ENCODE measurements at places on chromosomes 7 and 10.

DNA sequence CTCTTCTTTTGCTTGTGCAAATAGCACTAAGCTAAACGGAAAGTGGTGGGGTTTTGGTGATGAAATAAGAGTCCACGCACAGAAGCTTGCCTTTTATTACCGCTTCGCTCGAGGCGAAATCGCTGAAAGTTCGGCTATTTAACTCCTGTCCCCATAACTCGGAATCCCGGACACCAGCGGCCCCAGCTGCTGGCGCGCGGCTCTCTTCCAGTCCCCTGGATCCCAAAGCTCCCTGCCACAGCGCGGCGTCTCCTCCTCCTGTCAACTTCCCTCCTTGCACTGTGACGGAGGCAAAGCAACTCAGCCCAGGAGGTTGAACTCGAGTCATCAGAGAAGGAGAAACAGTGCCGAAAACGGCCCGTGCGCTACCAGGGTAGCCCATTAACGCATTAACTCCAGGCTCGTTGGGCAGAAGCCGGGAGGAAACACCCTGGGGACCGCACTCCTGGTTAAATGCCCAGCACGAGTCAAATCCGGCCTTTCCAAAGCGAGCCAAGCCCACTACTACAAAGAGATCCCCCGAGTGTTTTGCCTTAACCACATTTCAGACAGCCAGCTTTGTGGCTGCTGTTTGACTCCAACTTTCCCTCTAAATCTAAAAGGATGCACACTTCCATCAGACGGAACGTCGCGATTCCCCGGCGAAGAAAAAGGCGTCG is 1.3 kb downstream of the SEMA3D start:
- no peak for DNase-seq

DNA sequence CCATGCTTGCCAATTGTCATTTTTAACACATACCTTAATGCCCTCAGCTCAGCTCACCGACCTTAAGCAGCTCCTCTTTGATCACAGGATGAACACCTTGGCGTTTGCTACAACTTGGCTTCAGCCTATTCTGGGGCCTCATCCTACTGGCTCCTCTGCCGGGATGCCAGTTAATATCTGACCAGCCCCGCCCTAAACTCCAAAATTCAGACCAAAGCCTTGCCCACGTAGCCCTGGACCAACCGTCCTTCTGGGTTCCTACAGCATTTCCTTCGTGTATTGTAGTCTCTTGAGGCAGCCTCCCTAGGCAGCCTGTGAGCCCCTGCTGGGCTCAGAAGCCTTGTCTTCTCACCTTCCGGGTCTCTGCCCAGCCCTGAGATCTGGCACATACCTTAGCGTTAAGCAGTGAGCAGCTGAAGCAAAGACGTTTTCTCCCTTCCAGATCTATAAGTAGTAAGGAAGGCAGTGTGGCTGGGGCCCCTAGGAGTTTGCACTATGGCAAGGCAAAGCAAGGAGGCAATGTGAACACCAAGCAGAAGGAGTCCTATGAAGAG is 836 bp downstream of the ENO4 start:
- no peak for DNase-seq

DNA sequence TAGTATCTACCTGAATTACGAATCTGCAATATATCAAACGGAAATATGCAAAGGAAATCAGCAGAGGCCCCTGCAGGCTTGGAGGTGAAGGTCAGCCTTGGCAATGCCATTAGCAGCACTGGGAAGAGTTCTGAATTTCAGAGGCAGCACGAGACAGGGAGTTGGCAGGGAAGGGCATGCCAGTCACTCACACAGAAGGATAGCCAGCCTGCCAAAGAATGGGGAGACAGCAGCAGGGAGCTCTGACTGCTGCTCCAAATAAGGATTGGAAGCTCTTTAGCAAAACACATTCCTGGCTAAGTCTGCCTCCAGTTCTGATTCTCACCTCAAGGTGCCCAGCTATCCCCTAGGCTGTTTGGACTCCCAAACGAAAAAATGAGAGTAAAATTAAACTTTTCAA is 188.0 kb downstream of the PDE1C start:
- no peak for DNase-seq

DNA sequence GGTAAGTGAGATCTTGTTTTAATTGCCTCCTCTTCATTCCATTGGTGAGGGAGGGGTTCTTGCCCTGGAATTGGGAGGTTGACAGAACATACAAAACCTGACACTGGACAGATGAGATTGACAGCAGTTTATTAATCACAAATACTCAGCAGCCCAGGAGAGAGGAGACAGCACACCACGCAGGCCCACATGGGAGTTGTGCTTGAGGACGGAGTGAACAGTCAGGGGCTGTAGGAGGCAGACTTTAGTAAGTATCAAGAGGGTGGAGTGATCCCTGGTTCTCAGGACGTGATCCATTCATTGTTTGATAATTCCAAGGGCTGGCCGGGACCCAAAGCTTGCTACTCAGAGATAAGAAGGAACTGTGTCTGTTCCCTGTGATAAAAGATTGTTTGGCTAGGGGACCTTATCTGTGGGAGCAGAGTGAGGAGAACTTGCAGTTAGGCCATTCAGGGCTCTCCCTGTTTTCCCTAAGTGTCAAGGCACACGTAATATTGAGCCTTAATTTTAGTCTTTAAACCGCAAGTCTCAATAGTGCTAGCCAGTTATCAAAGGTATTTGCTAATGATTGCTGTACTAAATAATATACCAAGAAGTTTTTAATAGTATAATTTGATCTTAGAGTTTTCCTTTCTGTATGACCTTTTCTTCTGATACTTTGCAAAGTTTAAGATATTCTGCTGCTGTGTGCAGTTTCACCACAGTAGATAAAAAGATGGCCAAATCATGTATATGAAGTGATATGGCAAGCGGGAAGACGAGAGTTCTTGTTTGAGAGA is 14.5 kb downstream of the CAPZA2 start:
- peak; percentile 60 for DNase-seq

GRCh38 chr10:45555795-45556194 is 116.8 kb downstream of the ZFAND4 start:
- no peak for DNase-seq

DNA sequence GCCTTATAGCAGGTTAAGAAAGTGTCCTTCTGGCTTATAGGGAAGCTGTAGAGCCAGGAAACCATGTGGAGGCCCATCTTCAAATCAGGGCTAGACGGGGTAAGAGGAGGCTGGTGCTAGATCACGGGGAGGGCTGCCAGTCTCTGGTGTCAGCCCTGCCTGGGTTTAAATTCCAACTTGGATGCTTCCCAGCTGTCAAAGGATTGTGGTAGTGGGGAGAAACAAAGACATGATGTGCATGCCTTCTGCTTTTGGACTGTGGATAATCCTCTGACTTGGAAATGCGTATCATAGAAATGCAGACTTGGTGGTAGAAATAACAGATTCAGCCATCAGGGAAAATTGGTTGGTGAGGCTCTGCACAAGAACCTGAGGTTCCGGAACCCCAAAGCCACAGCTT is 325.6 kb downstream of the PHTF2 start:
- no peak for DNase-seq

- DNase-seq, result no peak
These were observed 503 bp downstream of the CROT start for GRCh38 chr7:87345962-87346371.

- DNase-seq, result peak; percentile 65
These were observed 102.1 kb downstream of the OSBPL3 start for GRCh38 chr7:24877790-24878311.

- DNase-seq, result no peak
These were observed 24.3 kb downstream of the TECTB start for GRCh38 chr10:112307358-112308124.

- DNase-seq, result no peak
These were observed 92.0 kb upstream of the RET start for GRCh38 chr10:42984761-42985325.

- DNase-seq, result no peak
These were observed 874 bp upstream of the BAMBI start for GRCh38 chr10:28676326-28676967.

- DNase-seq, result no peak
These were observed 18.6 kb downstream of the DRGX start for GRCh38 chr10:49377256-49377655.

DNA sequence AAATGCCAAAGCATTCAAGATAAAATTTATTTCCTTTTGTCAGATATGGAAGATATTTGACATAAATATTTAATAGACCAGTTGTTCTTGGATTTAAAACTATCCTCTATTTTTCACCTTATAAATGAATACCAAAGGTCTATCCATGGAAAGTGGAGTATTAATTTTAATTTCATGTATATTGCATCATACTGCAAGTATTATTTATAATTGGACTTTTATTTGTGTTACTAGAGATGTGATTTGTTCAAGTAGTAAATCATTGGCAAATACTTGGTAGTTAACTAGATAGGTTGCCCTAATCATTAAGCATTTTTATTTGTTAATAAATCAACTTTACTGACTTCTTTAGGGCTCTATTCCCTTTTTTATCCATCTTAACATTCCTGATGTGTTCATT is 98.1 kb downstream of the CDC14C start:
- DNase-seq, result no peak

GRCh38 chr7:80725181-80725611 is 86.8 kb downstream of the CD36 start:
- no peak for DNase-seq

DNA sequence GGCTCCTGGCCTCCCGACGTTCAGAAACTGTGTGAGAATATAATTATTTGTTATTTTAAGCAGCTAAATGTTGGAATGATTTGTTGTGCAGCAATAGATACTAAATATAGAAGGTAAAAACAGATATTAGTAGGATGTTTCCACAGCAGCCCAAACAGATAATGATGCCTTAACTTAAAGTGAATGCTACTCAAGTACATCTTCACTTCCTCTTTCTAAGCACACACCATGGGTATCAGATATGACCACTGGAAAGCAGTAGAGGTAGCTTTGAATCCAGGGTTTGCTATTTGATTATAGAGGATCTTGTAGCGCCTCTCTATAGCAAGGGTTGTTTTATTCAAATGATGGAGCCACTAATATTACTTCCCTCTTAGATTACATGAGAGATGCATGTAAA is 38.2 kb upstream of the BET1 start:
- no peak for DNase-seq

Data from hematopoietic multipotent progenitor cell (in vitro differentiated cells).